ENCODE measurements at places on chromosomes 12 and 14.

DNA sequence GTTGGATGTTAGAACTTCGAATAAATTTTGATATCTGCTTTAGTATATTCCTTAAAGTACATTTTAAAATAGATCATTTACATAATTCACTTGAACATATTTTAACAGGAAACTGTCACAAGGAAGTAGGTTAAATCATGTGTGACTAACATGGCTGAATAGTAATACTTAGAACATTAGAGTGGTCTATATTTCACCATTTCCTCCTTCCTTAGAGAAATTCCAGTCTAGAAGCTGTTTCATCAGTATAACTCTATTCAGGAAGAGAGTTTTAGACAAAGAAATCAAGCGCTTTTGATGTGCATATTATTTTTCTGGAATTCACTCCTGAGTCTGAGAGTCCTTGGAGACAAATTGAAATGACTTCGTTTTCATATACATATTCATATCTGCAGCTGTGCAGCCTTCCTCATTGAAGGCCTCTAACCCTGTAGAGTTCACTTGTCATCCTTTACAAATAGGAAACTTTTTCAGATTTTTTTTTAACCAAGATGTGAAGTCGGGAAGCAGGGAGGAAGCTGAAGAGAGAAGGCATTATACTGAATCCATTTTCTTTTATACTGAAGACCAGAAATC lies 28.4 kb downstream of the IRAK3 start:
- no peak for DNase-seq

GRCh38 chr12:14959463-14959862 lies 1.9 kb downstream of the ARHGDIB start:
- DNase-seq, result no peak

DNA sequence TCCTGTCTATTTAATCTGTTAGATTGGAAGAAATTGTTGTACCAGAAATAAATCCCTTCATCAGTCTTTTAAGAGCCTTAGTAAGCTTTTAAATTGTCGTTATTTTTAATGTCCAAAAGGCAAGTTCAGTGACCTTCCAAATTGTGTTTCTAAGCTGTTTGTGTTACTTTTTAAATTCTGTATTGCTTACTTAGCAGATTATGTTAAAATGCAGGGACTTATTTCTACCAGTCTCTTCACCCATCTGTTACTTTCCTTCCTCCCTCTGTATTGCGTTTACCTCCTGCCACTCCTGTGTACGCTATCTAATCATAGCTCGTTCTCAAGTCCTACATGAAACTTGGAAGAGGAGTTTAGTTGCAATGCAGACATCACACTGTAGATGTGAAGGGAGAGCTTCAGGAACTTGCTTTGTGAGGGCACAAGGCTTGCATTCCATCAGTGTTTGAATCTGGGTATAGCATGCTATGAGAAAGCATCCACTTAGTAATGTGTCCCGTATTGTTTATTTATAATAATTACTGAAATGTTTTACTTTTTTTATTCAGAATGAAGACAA lies 406.5 kb upstream of the RGS6 start:
- DNase-seq, result no peak

DNA sequence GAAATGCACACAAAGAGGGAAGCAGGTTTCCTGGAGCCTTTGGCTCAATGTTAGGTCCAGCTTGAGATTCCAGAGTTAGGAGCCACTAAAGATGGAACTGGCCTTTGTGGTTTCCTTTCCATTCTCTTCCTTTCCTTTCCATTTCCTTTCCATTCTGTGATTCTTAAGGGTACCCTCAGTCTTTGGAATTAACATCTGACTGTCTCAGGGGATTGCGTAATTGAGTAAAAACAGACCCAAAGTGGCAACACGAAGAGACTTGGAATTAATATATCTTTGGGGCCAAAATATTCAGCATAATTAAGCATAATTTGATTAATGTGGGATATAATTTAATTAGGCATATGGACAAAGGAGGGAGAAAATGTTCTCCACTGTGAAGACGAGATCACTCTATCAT lies 205.6 kb downstream of the CRADD start:
- no peak for DNase-seq

DNA sequence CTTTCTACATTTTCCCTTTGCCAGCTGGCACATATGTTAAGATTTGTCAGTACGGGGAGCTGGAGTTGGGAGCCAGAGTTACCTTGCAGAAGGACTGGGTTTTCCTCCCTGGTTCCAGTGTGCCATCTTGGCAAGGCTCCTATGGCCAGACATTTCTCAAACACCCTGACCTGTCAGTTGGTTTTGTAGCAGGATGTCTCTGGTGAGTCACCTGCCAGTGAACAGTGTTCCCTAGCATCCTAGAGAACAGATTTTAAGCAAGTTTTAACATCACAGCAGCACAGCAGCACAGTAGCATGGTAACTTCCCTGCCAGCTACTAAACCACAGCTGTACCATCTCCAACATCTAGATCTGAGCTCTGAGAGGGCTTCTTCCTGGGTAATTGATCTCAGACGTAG lies 26.2 kb upstream of the KTN1 start:
- no peak for DNase-seq

DNA sequence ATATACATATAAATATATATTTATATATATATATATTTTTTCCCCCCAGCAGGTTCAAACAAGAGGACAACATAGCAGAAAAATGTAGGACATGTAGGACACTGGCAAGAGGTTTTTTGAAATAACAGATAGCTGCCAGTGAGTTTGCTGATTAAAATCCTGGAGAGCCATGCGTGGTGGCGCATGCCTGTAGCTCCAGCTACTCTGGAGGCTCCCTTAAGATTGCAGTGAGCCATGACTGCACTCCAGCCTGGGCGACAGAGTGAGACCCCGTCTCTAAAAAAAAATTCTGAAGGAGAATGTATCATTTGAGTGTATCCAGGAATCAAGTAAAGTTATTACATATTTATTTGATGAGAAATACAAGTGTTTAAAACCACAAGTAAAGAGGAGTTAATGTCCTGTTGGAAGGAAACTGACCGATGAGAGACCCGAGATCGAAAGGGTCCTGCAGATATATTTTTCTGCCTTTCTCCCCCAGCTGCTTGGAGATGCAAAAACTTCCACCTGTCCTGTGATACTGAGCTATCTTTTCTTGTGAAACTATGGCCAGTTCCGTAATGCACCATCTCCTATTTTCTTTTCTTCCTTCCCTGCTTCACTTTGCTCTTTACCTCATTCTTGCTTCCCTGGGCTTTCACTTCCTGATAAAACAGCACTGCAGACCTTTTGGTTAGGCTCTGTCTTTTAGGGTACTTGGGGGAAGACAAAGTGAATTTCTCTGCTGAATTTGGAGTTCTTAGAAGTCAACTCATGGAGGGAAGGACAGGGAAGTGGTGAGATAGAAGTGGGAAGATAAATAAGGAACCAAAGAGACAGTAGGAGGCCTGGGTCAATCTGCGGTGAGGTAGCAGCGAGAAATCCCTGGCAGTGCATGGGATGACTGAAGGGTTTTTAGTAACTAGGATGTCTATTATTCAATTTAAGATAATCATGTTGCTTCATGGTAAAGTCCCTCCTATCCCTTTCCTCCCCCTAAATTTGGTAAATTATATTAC lies 41.2 kb upstream of the SLC2A13 start:
- DNase-seq, result no peak

GRCh38 chr14:35292770-35293561 lies 784 bp downstream of the PSMA6 start:
- DNase-seq, result peak; percentile 37

DNA sequence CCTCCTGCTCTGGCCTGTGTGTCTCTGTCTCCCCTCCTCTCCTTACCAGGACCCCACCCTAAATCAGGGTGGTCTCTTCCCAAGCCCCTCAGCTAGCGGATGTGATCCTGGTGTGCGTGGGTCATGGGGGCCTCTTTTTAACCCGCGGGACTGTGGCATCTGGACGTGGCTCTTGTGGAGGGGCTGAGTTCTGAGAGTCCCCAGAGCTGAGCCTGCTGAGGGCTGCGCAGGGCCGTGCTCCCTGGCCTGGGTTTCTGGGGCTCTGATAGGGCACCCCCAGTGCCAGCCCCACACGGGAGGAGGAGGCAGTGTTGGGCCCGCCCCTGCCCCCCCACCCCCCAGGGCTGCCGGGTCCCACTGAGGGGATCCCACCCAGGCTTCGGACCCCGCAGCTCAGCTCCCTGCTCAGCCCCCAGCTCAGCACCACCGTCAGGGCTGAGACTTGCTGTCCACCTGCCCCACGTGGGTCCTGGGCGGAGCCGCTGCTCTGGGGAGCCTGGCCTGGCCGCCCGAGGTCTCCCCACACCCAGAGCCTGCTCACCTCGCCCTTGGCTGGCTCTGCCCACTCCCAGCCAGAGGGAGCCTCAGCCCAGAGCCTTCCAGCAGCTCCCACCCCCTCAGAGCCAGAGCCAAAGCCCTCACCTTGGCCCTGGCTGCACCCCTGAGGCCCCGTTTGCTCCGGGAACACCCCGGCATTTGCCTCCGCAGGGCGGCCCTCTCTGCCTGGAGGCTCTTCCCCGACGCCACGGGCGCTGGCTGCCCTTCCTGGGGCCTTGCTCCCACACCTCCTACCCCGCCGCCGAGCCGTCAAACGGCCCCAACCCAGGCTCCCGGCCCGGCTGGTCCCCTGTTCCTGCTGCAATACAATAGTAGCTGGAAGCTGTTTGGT lies 31.5 kb downstream of the NOC4L start:
- no peak for DNase-seq

- DNase-seq, result peak; percentile 34
Measured at GRCh38 chr12:109818905-109819500, 14.2 kb downstream of the TRPV4 start.

DNA sequence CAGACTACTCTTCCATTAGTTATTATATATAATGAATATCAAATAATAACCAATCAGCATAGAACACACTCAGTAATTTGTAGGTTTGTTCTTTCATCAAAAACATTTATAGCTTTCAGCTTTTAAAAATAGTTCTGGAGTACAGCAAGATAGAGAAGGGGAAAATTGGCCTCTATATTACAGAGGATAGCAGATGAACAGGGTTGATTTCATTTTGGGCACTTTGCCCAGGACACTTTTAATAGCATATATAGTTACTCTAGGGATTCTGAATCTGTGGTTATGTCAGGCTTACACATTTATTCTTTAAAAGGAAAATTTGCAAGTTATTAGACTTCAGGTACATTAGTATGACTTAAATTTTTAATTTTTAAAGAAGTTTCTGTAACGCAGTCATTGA lies 52.6 kb downstream of the IFT81 start:
- no peak for DNase-seq

DNA sequence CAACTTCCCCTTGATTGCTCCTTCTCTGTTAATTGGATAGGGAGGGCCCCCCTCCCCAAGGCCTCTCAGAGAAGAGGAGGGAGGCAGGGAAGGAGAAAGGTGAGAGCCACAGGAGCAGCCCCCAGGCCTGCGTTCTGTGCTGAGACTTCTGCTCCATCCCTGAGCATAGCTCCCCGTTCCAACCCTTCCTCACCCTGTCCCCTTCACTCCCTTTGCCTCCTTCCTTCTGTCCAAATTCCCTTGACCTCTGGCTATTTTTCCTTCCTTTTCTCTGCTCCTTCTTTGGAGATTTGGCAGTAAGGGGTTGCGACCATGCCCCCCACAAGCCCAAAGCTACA lies 788 bp upstream of the ASIC1 start:
- DNase-seq, result no peak

DNA sequence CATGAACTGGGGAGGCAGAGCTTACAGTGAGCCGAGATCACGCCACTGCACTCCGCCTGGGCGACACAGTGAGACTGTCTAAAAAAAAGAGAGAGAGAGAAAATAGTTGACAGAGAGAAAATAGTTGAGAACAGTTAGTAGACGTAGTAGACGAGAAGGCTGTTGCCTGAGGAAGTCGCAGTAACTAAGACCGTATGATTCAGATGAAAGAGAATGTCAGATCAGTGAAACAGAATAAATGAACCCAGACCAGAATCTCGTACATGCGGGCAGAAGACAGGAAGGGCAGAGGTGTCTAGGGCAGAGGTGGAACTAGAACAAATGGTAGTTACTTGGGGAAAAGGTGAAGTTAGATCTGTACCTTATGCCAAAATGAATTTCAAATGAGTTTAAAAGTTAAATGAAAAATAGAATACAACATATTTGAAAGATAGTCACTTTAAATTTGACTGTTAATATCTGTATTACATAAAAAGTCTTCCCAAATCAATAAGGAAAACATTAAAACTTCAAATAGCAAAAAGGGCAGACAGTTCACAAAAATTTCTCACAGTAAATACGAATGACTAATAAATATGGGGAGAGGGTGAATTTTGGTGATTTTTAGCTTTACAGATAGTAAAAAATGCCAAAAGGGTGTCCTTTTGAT lies 17.7 kb downstream of the MDM2 start:
- no peak for DNase-seq

DNA sequence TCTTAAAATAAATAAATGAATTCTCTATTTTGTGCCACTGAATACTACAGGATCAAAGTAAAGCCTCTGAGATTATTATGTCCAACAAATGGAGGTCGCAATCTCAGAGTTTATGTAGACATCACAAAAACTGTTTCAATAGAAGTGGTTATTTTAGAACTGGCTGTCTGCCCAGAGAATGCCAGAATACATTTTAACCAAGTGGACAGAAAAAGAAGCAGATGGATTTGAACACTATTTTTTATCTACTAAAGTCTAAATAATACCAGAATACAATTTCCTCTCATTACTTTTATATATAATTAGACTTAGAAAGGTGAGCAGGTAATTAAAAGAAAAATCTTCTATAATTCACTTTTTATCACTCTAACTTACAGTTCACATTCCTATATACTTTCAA lies 118.3 kb downstream of the MED13L start:
- DNase-seq, result peak; percentile 82

DNA sequence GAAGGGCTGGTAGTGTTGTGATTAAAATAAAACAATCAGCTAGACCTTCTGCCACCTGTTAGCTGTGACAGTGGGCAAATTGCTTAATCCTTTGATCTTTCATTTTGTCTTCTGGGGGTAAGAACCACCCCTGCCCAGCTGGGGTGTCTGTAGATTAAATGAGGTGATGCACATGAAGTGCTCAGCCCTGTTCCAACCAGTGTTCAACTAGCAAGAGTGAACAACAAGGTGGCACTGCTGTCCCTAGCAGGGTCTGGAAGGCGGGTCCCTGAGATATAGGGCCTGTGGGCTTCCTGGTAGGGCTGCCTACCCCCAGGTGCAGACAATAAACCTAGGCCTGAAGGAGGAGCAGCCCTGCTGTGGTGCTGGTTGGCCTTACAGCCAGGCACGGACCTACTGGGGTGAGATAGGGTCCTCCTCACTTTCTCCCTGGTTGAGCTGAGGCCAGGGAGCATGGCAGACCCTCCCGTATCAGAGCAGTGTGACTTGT lies 60.6 kb downstream of the ARL6IP4 start:
- DNase-seq, result no peak

DNA sequence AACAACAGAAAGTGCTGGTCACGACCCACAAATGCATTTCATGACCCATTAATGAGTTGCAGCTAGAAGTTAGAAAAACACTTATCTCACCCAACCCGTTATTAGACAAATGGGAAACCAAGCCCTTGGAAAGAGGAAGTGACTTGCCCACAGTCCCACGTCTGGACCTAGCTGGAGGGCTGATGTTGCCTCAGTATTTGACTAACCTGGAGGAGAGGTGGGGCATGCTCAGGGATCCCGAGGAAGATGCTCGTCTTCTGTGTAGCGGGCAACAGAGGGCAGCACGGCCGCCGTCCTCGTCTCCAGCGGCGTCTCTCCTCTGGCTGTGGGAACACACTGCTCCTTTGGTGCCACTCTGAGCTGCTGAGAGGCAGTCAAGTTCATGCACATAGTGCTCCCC lies 12.7 kb downstream of the CCND2 start:
- no peak for DNase-seq

- peak; percentile 2 for DNase-seq
Measured at GRCh38 chr12:53862831-53863230, 75.8 kb upstream of the HOXC13 start.
